ENCODE measurements at places on chromosomes 5 and 9.
A peak's percentile ranks its signal among the peaks of the same experiment; 100 is the strongest.

GRCh38 chr9:33210006-33210715, 29.8 kb upstream of the SPINK4 start:
- DNase-seq = no peak

DNA sequence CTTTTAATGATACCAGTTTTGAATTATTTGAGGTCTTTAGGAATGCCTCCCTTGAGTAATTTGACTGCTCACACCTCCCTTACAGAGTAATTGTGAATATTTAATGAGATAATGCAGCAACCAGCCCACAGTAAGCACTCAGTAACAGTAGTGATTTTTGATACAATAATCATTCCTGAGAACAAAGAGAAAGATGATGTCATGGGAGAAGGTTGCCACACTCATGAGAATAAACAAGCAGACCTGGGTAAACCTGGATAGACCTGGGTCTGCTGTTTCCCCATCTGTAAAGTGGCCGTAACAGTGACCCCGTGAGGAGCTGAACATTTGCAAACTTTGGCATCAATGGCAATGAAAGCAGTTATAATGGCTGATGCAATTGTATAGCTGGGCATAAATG, 4.2 kb downstream of the C1QTNF2 start:
- no peak for DNase-seq

DNA sequence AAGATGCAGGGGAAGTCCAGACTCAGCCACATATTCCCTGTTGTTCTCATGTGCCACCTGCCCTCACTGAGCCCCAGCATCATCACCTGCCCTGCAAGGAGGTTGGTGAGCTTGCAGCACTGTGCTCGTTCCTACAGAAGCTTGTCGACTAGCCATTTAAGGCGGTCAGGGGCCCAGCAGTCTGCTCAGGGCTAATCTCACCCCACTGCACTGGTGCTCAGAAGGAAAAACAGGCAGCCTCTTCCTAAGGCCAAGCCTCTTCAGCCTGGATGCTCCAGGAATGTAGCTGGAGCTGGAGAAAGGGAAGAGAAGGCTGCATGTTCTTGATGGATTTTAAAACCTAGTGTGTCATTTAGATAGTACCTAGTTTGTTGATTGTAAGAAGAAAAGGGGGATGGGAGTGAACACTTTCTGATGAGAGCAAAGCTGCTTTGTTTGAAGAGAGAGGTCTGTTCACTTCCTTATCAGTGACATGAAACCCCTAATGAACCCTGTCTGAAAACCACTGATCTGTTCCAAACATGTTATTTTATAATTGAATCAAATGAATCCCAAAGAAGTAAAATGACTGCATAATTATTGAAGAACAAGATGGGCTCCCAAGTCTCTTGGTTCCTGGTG, 10.6 kb upstream of the ASPN start:
- DNase-seq = no peak

- no peak for DNase-seq
Observed at GRCh38 chr5:138230981-138231589, 18.0 kb upstream of the CDC23 start.

- DNase-seq = no peak
Observed at GRCh38 chr5:164431634-164432304, 926.4 kb downstream of the MAT2B start.

GRCh38 chr9:136403538-136403914, 3.6 kb upstream of the SNAPC4 start:
- no peak for DNase-seq

DNA sequence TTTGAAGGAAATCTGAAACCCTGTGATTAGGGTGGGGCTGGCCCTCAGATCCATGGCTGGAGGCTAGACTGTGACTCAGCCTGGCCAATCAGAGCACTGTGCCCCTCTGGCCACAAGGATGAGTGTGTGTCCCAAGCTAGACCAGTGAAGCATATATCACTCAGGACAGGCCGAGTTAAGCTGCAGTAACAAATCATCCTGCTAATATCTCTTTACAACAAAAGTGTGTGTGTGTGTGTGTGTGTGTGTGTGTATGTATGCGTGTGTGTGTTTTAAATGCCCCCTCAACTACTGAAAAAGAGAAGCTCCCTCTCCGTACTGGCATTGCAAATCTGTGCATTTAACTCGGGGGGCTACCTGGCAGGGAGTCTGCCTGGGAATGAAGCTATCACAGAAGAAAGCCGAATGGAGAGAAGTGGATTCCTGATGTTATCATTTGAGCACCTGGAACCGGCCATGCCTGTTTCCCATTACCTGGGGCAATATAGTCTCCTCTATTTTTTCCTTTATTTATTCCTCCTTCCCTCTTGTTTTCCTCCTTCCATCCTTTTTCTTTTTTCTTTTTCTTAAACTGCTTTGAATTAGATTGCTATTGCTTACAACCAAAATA, 25.6 kb downstream of the STC2 start:
- DNase-seq = no peak

- no peak for DNase-seq
Observed at GRCh38 chr9:133485531-133486260, 6.8 kb upstream of the SLC2A6 start.

- peak; percentile 52 for DNase-seq
Observed at GRCh38 chr9:111298731-111299598, 31.1 kb downstream of the OR2K2 start.

GRCh38 chr9:36207016-36207415, 16.3 kb downstream of the CLTA start:
- no peak for DNase-seq

- DNase-seq = no peak
Observed at GRCh38 chr9:14585730-14586473, 107.3 kb downstream of the ZDHHC21 start.

DNA sequence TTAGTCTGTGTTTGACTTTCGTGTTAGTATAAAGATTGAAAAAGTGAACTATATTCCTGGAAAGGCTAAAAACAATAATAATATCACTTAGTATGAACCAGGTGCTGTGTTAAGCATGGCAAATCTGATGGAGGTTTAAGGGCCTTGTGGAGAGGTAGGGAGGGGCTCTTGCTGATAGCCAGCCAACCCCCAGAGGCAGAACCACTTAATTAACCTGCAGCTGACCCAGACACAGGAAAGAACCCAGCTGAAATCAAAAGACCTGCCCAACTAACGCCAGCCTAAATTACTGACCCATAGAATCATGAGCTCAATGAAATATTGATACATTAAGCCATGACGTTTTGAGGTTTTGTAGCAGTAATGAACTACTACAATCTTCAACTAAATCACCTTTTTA, 28.3 kb upstream of the TAF1L start:
- DNase-seq = no peak

DNA sequence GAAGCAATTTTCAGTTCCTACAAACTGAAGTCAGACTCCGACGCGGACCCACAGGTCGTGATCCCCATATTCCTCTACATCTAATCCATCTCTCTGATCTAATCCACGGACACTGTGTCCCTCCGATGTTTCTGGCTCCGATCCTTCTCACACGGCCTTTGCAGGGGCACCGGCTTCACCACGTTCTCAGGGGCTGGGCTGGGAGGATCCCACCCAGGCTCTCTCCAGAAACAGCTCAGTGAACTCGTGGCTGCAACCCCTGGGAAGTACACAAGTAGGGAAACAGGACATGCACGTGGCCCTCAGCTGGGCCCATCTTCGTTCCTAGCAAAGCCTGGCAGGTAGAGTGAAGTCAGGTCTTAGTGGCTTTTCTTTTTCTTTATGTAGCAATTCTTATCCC, 49.1 kb upstream of the OLFM1 start:
- DNase-seq = no peak

GRCh38 chr5:157342822-157343402, 77.0 kb downstream of the CYFIP2 start:
- DNase-seq = peak; percentile 28
